MG63 (cell line): ENCODE measurements at places on chromosomes 2 and 18. TPM values are rescaled to one million over a fixed set of nuclear protein-coding genes. Genes with fewer than 3 reads are reported as not detected.

The AQP12A gene
- not detected in 2 replicates for total RNA-seq

The SOS1 gene
- total RNA-seq = 4.9 and 9.2 TPM in 2 replicates

- no peak for DNase-seq
Observed at GRCh38 chr2:39479696-39480095, 42.6 kb upstream of the MAP4K3 start.

DNA sequence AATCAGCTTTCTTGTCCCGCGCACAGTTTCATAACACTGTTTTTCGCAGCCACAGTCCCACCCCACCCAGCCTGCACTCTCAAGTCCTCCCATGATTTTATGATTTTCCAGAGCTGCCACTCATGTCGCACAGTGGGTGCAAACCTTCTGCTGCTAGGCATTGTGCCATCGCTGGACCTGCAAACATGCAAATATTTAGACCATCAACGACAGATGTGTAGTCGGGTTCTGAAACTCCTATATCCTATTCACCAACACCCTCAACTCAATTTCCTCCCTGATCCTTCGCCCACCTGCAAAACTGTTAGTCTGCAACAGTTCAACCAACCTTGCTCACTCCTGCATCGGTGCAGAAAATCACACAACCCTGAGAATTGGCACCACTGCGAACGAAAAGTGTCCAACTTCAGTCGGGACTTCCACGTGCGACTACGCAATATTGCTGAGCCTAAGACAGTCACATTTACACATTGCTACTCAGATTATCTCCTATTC lies 871 bp upstream of the ALS2 start:
- no peak for DNase-seq

GRCh38 chr18:36366994-36367839 lies 69.7 kb downstream of the FHOD3 start:
- no peak for DNase-seq

- peak; percentile 35 for DNase-seq
Observed at GRCh38 chr2:181774685-181775084, 94.4 kb upstream of the NEUROD1 start.

DNA sequence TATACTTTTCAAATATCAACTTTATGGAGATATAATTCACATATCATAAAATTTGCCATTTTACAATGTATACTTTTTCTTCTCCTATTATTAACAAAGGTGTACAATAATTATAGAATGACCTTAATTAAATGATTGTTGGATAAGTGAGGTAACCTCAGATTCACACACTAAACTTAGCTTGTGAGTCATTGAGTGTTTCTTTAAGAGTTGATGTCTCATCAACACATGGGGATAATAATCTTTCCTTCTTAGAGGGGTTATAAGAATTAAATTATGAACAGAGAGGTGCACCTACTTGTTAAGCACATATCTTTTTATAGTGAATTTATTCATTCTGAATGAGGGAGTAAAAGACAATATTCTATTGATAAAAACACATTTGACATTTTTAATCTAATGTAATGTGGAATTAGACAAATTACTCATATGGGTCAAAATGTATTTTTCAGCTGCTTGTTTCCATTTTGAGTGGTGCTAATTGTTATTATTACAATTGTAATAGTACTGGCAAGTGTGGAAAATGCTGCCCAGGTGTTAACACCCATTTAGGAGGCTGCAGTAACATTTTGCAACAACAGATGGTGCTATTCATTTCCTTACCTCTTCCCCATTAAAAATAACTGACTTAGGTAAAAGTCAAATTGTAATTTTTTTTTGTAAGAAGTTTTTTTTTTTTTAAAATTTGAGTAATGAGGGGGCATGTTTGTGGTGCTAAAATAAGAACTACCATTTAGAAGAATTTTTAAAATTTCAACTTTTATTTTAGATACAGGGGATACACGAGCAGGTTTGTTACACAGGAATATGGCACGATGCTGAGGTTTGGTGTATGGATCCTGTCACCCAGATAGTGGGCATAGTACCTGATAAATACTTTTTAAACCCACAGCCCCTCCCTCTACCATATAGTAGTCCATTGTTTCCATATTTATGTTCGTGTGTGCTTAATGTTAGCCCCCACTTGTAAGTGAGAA lies 32.1 kb upstream of the DYNAP start:
- DNase-seq = no peak

DNA sequence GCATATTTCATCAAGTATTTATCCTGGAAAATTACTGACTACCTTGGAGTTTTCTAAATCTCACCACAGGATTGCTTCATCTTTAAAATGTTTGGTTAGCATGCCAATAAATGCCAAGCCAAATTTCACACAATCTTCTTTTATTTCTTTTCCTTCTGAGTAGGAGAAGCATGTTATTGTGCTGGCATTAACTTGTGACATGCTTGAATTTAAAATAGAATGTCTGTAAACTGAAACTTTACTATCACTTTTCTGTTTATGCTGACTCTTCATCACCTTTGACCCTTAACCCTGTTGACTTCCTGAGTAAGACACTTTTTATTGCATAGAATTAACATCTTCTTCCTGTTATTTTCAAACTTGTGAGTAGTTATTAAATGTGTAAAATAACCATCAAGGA lies 56.2 kb upstream of the LRRTM4 start:
- no peak for DNase-seq
